ENCODE measurements at places on chromosomes 7 and 10.

- no peak for DNase-seq
Measured at GRCh38 chr7:31362401-31362800, 21.9 kb upstream of the NEUROD6 start.

DNA sequence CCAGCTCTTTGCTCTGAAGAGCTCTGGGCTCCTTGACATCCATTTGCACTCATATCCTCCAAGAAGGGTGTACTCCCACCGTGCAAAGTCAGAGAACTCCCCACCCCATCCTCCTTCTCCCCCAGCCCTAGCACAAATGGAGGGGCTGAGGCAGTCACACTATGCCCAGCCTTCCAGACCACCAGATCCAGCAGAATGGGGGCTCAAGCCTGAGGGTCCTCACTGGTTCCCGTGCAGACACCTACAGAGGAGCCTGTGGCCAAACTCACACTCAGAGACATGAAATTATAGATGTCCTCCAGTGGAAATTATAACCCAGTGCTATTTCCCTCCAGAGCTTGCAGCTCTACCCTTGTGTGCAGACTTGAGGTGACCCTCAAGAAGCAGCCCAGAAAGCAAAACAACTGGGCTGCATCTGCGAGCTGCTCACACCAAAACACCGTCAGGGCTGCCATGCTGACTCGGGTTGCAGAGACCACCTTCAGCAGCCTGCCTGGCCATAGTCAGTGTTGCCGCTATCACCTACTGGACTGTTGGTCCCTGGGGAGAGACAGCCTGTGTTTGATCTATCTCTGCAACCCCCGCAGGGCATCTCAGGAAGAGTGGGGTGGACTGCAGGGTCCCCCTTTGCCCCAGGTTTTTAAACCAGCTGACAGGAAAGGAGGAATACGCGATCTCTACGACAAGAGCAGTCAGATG is 7.4 kb downstream of the ZNF488 start:
- DNase-seq: no peak

GRCh38 chr10:70648427-70648826 is 23.9 kb upstream of the ADAMTS14 start:
- peak; percentile 8 for DNase-seq

GRCh38 chr7:101546308-101546936 is 82.7 kb downstream of the MYL10 start:
- no peak for DNase-seq

- no peak for DNase-seq
Measured at GRCh38 chr7:26420422-26421019, 128.9 kb downstream of the SNX10 start.

GRCh38 chr7:50832744-50833143 is 50.0 kb upstream of the GRB10 start:
- DNase-seq: no peak

- DNase-seq: no peak
Measured at GRCh38 chr7:69947998-69948397, 349.7 kb downstream of the AUTS2 start.

DNA sequence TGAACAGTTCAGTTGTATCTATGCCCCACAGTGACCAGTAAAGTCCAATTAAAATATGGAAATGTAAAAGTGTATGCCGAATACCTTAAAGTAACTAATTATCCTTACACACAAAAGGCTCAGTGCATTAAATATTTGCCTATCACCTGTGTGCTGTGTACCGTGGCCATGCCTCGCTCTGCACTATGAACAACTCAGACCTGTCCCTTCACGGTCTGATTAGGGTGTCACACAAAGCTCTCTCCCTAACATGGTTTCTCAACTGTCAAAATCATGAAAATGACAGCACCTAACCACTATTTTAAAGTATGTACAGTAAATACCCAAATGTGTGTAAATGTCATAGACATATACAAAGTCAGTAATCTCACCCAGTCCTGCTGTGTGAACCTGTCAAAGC is 43.1 kb downstream of the STK17A start:
- no peak for DNase-seq

DNA sequence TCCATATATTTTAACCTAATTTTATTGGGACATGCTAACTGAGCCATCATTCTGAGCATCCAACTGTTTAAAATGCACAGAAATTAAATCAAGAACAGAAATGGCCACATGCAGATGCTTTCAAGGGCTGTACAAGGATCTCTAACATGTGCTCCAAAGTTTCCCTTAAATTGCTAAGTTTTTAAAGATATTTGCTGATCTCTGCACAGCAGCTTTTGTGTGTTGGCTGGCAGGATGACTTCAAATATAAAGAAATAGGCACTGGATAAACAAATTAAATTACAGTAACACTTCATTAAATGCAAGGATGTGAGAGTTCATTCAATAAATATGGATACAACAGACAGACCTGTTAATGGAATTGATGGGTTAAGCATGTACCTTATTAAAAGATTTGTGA is 148.0 kb upstream of the MEOX2 start:
- DNase-seq: no peak

DNA sequence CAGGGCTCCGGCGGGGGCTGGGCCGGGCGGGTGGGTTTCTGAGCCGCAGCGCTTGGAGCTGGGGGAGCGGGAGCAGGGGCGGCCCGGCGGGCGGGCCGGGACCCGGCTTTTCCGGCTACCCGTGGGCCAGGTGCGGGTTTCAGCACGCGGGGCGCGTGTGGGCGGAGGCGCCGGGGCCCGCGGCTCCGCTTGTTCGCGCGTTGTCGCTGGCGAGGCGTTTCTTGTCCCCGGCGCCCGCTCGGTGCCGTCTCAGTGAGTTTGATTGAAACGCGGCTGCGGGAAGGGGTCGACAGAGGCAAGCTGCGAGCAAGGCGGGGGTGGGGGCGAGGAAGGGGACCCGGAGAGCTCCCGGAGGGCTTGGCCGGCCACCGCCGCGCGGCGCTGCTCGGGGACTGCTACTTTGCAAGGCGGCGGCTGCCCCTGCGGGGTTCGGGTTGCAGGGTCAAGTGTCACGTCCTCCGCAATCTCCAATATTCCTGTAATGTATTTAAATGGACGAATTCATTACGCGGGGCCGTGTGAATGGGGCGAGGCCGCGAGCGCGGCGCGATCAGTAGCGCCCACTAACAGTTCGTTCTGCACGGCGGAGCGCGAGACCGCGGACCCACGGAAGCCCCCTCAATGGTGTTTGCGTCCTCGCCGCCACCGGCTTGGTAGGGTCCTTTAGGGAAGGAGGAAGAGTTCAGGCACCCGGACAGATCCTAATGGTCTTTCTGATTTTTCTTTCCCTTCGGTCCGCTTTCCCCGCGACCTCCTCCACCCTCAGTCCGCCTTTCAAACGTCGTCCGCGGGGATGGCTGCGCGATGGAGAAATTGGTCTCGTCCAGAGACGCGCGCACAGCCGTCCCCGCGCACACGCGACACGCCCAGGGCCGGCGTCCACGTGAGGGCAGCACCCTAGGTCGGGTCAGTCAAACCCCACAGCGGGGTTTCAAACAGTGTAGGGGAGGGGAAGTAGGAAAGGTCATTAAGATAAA is 76.9 kb downstream of the INSIG1 start:
- no peak for DNase-seq

- DNase-seq: peak; percentile 19
Measured at GRCh38 chr10:78304091-78305045, 270.7 kb downstream of the RPS24 start.

- DNase-seq: peak; percentile 39
Measured at GRCh38 chr10:26860102-26860442, 686 bp downstream of the ABI1 start.

DNA sequence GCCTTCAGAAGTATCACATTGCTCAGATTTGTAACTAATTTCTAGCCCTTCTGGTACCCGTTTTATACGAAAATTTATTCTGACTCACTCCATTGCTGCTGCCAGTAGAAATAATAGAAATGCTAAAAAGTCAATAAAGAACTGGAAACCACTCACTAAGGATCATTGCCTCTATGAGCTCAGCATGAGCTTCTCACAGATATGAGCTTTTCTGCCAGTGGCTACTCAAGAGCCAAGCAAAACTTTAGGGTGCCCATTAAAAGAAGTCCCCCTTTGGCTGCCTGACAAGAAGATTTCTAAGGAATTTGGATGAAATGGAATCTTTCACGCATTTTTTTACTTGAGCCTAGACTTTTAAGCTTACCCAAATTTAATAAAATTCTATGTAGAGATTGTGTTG is 52.5 kb downstream of the GPR37 start:
- no peak for DNase-seq

DNA sequence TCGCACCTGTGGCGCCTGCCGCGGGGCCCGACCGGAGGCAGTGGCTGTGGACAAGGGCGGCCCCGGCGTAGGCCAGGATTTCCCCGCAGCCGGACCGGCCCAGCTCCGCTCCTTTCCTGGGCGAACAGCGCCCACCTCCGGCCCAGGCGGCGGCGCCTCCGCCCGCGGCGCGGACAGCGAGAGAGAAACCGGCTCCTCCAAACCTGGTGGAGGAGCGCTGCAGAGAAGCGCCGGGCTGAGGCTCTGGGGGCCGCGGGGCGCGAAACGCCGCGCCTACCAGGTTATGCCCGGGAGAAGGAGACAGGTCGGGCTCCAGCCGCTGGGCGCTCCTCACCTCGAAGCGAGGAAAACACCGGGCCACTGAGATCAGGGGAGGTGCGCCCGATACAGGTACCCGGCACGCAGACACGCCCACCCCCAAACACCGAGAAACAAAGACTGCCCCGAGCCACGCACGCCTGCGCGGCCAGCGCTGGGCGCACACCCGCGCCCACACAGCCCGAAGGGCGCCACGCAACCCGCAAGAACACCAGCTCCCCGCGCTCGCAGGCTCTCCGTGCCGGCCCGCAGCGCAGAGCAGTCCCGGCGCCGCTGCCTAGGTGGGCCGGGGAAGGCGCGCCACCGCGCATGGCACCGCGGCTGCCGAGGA is 3.3 kb downstream of the GRID1 start:
- no peak for DNase-seq

- no peak for DNase-seq
Measured at GRCh38 chr10:8898745-8899330, 844.4 kb downstream of the GATA3 start.

GRCh38 chr7:117873310-117874190 is at the start of gene CTTNBP2:
Gene CTTNBP2, minus strand, starts transcription at chr7:117873441. Its CDS starts 26 bp downstream, at chr7:117873415.
- DNase-seq: peak; percentile 28

DNA sequence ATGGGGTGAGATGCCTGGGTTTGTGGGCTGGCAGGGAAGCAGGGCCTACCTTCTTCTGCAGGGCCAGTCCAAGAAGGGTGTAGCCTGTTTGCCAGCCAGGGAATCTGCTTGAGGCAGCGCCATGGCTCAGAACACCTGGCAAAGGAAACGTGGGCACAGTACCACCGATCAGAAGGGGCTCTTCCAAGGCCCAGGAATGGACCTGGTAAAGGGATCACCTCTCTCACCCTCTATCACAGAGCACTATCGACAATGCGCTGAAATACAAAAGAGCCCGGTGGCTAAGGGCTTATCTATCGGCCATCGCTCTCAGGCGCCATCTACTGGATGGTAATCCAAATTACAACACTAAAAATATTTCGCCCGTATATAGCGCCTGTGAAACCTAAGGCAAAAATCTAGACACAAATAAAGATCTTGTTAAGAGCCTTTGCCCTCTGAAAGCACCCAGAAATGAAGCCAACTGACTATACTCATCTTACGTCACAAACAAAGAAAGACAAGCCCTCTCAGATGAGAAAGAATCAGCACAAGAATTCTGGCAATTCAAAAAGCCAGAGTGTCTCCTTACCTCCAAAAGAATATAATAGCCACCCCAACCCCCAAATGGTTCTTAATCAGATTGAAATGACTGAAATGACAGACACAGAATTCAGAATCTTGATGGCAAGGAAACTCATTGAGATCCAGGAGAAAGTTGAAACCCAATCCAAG is 217.8 kb upstream of the HPS1 start:
- DNase-seq: peak; percentile 15

GRCh38 chr7:67791918-67792317 is 795.3 kb downstream of the TYW1 start:
- no peak for DNase-seq

GRCh38 chr7:90472805-90473540 is 3.5 kb downstream of the PTTG1IP2 start:
- DNase-seq: no peak

DNA sequence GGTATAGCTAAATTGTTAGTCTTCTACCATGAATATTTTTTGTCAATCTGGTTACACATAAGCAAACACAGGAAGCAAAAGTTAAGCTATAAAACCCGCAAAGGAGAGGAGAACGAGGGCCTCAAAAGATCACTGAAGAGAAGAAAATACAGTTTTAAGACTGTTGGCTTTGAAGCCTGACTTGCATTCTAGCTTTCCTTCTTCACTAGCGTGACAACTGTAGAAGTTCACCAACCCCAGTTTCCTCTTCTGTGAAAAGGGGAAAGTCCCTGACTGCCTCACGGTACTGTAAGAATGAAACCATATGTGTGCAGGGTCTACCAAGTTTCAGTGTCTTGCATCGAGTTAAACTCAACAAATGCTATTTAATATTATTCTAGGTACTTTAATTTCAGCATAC is 7.5 kb upstream of the LRRN3 start:
- peak; percentile 84 for DNase-seq

DNA sequence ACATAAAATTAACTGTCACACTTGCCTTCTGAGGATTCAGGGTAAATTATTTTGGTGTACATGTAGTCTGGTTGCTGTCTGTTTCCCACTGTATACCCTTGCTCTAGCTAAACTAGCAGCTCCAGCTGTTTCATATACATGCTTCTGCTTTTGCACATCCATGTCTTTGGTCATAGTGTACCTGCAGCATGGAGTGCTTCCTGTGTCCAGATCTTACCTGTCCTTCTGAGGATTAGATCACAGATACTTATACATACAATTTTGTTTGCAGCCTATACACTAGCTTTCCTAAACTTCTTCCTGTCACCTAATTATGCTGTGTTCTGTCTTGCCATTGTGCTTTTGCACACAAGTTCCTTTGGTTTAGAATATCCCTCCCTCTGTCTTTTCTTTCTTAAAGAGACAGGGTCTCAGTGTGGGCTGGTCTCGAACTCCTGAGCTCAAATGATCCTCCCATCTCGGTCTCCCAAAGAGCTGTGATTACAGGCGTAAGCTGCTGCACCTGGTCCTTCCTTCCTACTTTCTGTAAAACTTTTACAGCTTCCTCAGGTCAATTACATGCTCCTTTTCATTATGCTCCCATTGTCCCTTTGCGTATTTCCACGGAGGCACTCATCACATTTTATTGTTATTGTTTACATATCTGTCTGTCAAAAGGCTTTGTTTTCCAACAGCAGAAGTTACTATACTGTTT is 33.8 kb downstream of the TPST1 start:
- no peak for DNase-seq

GRCh38 chr7:134954197-134955082 is 31.9 kb upstream of the AGBL3 start:
- peak; percentile 29 for DNase-seq

DNA sequence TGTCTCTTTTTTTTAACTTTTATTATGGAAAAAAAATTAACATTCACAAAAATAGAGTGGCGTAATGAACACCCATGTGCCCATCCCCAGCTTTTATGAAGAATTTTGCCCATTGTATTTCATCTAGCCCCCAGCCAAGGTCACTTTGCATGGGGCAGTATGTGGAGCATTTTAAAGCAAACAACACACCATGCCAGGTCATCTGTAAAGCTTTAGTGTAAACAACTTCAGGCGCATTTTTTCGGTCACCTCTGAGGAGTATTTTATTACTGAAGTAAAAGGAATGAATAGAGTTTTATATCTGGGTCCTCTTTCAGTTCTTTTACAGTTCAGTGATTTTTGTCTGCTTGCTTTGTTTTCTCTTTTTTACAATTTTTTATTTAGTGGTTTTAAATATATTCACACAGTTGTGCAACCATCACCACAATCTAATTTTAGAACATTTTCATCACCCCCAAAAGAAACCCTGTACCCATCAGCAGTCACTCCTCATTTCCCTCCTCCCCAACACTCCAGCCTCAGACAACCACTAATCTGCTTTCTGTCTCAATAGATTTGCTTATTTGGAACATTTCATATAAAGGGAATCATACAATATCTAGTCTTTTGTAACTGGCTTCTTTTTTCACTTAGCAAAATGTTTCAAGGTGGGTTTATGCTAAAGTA is 87.9 kb downstream of the SLC37A3 start:
- no peak for DNase-seq

GRCh38 chr7:92695308-92696261 is 105.4 kb upstream of the FAM133B start:
- DNase-seq: no peak

Data from naive thymus-derived CD4-positive, alpha-beta T cell (primary cell).